ENCODE measurements at places on chromosomes 2 and 18.

- no peak for DNase-seq
Observed at GRCh38 chr2:60216452-60216995, 336.9 kb downstream of the BCL11A start.

DNA sequence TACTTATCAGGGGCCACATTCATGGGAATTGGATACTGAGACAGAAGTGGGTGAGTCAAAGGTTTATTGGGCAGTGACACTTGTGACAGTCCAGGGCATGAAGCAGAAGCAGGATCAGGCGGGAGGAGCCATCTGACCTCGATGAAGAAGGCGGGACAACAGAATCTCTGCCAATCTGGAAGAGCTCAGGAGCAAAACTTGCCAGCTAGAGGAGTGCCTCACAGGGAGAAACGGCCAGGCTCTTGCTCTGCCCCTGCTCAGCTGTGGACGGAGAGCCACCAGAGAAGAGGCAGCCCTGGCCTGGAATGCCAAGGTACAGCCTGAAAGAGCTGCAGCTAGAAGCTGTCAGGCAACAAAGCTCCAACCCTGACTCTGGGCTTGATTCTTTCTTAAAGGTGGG, 16.9 kb downstream of the DAW1 start:
- no peak for DNase-seq

DNA sequence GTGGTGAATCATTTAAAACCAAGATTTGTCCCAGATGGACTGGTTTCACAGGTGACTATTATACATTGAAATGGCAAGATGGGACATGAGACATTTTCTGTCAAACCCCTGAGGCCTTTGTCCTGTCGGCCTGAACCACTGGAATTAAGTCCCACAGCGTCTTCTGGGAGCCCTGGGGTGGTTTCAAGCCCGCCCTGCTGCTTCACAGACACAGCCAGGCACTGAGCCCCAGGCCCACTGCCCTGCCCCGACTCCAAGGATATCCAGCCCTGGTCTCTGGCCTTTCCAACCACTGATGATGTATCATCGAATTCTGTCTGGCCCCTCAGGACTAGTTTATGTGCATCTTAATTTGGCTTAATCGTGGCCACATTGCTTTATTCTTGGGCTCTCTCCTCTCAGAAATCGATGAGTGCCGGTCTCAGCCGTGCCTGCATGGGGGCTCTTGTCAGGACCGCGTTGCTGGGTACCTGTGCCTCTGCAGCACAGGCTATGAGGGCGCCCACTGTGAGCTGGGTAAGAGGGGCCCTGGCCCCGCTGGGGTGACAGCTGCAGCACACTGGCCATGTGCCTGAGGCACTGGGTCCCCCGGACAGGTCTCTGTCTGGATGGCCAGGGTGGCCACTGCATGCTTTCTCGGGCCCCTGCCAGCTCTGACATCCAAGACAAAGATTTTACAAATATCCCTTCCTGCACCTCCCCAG, 39.5 kb downstream of the MTERF4 start:
- DNase-seq = no peak

DNA sequence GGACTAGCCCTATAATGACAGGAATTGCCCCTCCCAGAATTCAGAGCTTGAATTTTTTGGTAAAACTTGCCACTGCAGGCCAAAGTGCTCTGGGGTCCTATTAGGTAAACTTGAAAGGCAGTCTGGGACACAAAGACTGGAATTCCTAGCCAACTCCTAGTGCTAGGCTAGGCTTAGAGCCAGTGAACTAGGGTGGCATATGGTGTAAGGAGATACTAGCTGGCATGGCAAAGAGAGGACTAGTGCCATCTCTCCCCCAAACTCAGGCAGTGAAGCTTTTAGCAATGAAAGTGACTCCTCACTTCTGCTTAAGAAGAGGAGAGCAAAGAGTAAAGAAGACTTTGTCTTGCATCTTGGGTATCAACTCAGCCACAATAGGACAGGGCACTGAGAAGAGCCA, 410.5 kb upstream of the CNTNAP5 start:
- DNase-seq = no peak

DNA sequence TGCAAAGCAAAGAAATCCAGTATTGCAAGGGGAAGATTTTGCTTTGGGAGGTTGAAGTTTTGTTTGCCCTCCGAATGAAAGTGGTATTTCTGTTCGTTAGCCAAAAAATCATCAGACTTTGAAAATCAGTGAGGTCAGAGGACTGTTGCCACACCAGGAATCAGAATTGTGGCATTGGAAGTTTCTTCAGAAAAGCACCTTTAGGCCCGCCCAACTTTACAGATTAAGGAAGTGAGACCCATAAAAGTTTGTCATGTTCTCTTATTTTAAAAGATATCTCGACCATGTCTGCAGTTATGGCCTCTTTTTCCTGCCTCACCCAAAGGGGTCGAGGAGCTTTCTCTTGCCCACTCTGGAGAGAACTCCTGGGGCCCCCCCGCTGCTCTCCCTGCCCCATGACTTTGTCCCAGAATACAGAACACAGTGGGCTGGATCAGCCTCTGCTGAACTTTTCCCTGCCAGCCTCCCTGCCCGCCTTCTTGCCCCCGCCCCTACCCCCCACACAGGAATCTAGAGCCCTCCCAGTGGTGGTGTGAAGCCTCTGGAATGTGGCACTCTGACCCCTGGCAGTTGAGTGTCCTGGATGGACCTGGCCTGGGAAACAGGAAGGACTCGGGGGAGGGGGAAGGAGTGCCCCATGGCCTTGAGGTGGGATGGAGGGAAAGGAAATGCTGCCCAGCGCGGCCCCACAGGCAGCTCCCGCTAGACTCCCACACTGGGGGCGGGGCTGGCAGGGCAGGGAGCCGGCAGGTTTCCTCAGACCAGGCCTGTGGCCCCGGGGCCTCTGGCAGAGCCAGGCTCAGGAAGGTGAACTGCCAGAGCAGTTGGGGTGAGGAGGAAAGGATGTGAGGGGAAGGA, 25.3 kb downstream of the CRIM1 start:
- no peak for DNase-seq

DNA sequence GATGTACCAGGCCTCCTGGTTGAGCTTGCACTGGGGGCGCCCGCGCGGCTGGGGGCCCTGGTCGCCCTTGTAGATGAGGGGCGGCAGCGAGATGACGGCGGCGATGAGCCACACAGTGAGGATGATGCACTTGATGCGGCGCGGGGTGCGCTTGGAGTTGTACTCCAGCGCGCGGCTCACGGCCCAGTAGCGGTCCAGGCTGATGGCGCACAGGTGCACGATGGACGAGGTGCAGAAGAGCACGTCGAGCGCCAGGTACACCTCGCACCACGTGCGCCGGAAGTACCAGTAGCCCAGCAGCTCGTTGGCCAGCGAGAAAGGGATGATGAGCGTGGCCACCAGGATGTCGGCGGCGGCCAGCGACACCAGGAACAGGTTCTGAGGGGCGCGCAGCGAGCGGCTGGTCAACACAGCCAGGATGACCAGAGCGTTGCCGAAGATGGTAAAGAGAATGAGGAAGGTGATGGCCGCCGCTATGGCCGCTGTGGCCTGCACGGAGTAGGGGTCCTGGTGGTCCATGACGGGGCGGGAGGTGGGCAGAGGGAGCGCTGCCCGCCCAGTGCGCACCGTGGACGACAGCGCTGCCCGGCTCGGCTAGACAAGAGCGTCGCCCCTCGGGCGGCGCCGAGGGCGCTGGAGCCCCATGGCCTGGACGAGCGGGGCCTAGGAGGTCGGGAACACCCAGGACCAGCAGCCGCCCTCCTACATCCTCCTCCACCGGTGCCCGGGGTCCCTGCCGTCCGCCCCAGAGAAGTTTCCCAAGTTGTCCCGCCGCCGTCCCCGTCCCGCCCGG, 544 bp downstream of the ADRA2B start:
- no peak for DNase-seq

DNA sequence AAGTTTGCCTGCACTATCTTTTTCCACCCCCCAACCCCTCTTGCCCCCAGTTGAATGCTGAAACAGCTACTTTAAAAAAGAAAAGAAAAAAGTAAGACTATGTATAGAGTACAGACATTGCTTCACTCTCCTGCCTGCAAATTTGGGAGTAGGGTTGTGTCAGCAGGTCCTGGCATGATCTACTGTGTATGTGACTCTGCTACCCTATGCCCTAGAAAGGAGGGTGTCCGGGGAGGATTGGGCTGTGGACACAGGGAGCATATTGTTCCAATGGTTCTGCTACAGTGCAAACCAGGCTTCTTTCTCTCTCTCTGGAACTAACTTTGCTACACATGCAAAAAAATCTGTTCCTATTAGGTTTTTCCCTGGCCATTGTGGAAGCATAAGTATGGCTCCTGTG, 9.9 kb upstream of the ZEB2 start:
- DNase-seq = no peak

GRCh38 chr2:235530735-235531134, 36.9 kb downstream of the AGAP1 start:
- DNase-seq = no peak

GRCh38 chr2:65199891-65200290, 27.7 kb upstream of the ACTR2 start:
- no peak for DNase-seq

Measured in CD4-positive, alpha-beta T cell treated with Interleukin-12 subunit alpha and Interleukin-12 subunit beta, for 1 hour (primary cell).